ENCODE measurements at places on chromosomes 7 and 10.

DNA sequence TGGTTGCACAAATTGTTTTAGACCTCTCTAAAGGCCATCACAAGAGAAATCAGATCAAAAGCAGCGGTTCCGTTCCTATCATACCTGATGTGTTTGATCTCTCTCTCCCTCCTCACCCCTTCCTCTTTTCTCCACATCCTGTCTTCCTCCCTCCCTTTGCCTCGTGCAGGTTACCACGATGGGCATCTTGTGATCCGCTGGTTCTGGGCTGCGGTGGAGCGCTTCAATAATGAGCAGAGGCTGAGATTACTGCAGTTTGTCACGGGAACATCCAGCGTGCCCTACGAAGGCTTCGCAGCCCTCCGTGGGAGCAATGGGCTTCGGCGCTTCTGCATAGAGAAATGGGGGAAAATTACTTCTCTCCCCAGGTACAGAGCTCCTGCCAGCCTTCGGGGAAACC, 28.5 kb upstream of the STK17A start:
- no peak for DNase-seq

DNA sequence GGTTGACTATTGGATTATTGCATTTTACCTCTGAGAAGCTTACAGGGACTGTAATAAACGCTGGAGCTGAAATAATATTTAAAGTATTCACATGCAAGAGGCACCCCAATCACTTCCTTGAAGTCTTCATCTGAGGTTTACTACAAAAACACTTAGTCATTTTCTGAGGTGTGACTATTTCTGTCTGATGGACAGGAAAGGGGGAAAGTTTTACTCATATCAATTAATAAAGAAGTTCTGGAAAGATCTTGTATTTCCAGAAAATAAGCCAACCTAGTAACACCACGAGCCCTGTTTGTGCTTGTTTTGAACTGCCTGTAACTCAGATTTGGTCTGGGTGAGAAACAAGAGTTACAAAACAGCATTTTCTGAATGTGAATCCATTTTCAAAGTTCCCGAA, 63.9 kb upstream of the PRKCQ start:
- DNase-seq = no peak

DNA sequence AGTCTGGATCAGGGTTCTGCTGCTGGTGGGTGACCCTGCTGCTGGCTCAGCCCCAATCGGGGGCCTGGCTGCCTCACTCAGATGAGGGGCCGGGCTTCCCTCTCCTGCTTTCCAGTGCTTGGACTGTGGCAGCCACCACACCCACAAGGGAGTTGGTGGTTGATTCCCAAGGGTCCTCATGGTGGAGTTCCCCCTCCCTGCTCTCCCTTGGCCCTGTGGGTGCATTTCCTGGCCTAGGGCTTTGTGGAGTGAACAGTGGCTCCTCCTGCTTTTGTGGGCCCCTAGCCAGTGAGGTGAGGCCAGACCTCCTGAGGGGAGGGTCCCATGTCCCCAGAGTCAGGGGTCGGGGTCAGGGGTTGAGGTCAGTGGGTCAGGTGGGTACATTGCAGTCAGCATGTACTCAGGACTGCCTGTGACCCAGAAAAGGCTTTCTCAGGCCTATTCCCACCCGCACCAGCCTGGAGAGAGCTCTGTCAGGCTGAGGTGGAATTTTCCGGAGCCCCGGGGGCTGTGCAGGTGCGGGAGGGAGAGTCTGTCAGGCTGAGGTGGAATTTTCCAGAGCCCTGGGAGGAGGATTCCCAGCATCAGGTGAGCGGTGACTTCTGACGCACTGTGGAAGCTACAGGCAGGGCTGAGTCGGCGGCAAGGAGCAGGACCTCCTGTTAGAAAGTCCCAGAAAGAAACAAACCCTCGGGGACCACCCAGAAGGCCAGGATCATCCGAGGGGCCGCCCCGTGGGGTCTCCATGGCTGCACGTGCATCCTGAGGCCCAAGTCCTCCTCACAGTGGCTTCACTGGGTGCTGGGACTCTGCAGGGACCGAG, 94.4 kb upstream of the INSIG1 start:
- DNase-seq = no peak

- DNase-seq = no peak
Observed at GRCh38 chr7:47550788-47551470, 31.0 kb downstream of the TNS3 start.

DNA sequence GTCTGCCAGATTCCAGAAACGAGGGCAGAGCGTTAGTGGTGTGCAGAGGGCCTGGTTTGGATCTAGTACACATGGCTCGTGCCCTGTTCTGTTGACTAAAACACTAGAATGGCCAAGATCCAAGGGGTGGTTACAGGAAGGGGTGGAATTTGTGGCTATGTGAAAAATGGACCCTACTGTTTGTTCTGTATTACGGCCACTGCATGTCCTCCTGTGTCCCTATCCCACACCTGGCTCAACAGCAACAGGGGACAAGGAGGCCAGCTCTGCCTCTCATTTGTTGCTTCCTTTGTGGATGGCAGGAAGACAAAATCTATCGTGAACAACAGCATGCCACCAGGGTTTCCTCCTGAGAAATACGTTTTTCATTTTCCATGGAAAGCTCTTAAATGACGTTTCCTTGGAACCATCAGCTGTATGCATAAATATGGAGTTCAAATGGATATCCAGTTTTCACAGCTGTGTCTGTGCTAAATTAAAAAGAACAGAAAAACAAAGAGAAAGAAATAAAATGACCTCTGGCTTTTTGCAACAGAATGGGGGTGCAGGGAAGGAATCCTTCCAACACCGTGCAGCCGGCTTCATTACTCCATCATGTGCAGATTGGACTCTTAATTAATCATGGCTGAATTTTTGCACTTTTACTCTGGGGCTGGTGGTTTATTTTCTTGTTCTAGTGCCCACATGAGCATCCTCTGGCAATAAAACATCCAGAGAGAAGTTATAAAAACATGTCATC, 318.9 kb downstream of the CXCL12 start:
- no peak for DNase-seq

DNA sequence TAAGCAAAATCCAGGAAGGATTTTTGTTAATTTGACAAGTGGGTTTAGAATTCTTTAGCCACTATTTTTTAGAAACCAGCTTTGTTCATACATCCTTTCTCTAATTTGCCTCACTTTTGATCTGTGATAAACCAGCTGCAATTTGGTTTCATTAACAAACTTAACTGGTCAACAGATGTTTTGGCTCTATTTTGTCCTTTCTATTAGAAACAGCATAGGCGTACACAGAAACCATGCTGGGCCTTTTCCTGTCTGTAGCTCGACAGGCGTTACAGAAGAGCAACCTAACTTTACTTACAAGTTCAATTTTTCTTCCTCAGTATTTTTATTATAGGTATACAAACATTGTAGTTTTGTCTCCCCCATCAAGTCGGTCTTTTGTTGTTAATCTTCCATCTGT, 28.2 kb downstream of the KAT6B start:
- no peak for DNase-seq
